ENCODE measurements at places on chromosomes 1 and 21. TPM values are rescaled to one million over a fixed set of nuclear protein-coding genes. Genes with fewer than 3 reads are reported as not detected.

The MRPS14 gene
- total RNA-seq, result 53.9 TPM

The SLC9C2 gene
- total RNA-seq, result not detected

The HPCA gene
- total RNA-seq, result 15.2 TPM

The SELP gene
- total RNA-seq, result 9.5 TPM

The FCRL5 gene
- not detected for total RNA-seq

The LY9 gene
- total RNA-seq, result 0.71 TPM

The PGLYRP4 gene
- 0.27 TPM for total RNA-seq

The TCHHL1 gene
- not detected for total RNA-seq

The SGIP1 gene
- 108 TPM for total RNA-seq

The CAMK1G gene
- total RNA-seq, result 0.93 TPM

Measured in camera-type eye (tissue), 1 donor.